ENCODE measurements at places on chromosomes 6 and 20. TPM values are rescaled to one million over a fixed set of nuclear protein-coding genes. Genes with fewer than 3 reads are reported as not detected.

TREM1 gene
- total RNA-seq, result 0.72 TPM

KIF16B gene
- 17.9 TPM for total RNA-seq

WFDC10B gene
- not detected for total RNA-seq

DEFB121 gene
- not detected for total RNA-seq

TSPO2 gene
- total RNA-seq, result not detected

GATA5 gene
- total RNA-seq, result not detected

CCN5 gene
- total RNA-seq, result not detected

GSTA3 gene
- total RNA-seq, result not detected

ULBP1 gene
- 1.5 TPM for total RNA-seq

HIVEP1 gene
- 12.8 TPM for total RNA-seq

PGBD1 gene
- 2.8 TPM for total RNA-seq

L3MBTL1 gene
- total RNA-seq, result 3.6 TPM

GSTA2 gene
- not detected for total RNA-seq

PDE10A gene
- total RNA-seq, result 4.8 TPM

NMBR gene
- not detected for total RNA-seq

VGLL2 gene
- total RNA-seq, result not detected

PDYN gene
- total RNA-seq, result not detected

PEX7 gene
- total RNA-seq, result 22.6 TPM

FERMT1 gene
- 69.5 TPM for total RNA-seq

BFSP1 gene
- 6.0 TPM for total RNA-seq

NRN1 gene
- not detected for total RNA-seq

ACSS2 gene
- total RNA-seq, result 80.7 TPM

LY6G6F gene
- not detected for total RNA-seq

PI16 gene
- not detected for total RNA-seq

FAM209B gene
- not detected for total RNA-seq

GSTA1 gene
- 0.48 TPM for total RNA-seq

LGSN gene
- not detected for total RNA-seq

TFAP2C gene
- 1.7 TPM for total RNA-seq

CRISP3 gene
- total RNA-seq, result not detected

ZNF292 gene
- 28.9 TPM for total RNA-seq

ZNF318 gene
- total RNA-seq, result 3.1 TPM

CFAP61 gene
- total RNA-seq, result not detected

TMEM244 gene
- total RNA-seq, result not detected

COL19A1 gene
- total RNA-seq, result not detected

KHDRBS2 gene
- total RNA-seq, result not detected
